Smooth muscle cell of the pulmonary artery (primary cell): ENCODE measurements at places on chromosomes 11 and 22. TPM values are rescaled to one million over a fixed set of nuclear protein-coding genes. Genes with fewer than 3 reads are reported as not detected.

Gene NAGA
- 51.0 and 56.8 TPM in 2 replicates for total RNA-seq

Gene OR52E8
- 0.13 TPM in 1 of 2 replicates, not detected in the other for total RNA-seq

Gene RFPL3
- total RNA-seq: not detected in 2 replicates

Gene SYT7
- 7.4 and 40.1 TPM in 2 replicates for total RNA-seq

Gene SCN4B
- total RNA-seq: 0.07 TPM in 1 of 2 replicates, not detected in the other

Gene YPEL1
- 1.2 and 1.6 TPM in 2 replicates for total RNA-seq

Gene CECR2
- total RNA-seq: 0.03 TPM in 1 of 2 replicates, not detected in the other

Gene RNF141
- 37.0 and 60.7 TPM in 2 replicates for total RNA-seq

Gene MIAT
- total RNA-seq: 0.63 and 0.72 TPM in 2 replicates
